NCI-H774 (cell line): ENCODE measurements at places on chromosomes 3 and 15.

- no peak for DNase-seq
Observed at GRCh38 chr15:99123713-99124451, 19.0 kb downstream of the SYNM start.

GRCh38 chr3:23079976-23080375 lies 123.2 kb upstream of the UBE2E2 start:
- DNase-seq: no peak

DNA sequence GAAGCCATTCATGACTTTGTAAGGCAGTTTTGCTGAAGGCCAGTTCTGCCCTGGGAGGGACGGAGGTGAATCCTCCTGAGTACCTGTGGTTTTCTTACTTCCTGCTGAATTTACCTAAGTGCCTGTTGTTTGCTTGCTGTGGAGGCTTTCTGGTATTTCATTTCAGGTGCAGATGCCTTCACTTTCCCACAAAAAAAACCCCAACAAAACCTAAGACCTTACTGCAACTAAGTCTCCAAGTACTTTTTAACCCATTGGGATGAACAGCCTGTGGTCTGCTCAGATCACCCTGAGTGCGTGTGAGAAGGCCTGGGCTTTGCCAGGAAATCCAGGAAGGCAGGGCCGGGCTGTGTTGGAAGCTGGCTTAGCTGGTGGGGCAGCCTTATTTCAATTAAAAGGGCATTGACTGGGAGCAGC lies 65.3 kb downstream of the IGF1R start:
- DNase-seq: no peak

DNA sequence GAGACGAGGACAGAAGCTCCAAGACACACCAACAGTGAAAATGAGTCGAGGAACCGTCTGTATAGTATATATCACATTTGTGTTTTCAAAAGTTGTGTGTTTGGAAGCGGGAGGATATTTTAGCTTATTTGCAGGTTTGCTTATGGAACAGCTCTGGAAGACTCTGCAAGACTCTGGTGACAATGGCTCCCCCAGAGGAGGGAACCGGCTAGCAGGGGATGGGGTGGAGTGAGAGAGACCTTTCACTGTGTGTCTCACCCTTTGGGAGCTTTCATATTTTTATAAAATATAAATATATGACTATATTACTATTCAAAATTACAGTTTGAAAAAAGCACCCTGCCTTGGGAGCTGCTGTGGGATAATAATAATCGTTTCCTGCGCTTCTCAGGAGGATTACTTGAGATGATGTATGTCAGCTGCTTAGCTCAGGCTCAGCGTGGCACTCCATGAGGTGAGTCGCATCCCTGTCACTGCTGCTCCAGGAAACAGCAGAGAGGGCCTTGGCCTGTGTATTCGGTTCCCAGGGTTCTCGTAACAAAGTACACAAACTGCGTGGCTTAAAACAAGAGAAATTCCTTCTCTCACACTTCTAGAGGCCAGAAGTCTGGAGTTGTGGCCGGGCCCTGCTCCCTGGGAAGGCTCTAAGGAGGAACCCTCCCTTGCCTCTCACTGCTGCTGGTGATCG lies 183.9 kb downstream of the FAM43A start:
- DNase-seq: no peak

GRCh38 chr3:130929804-130930203 lies 35.9 kb downstream of the ATP2C1 start:
- DNase-seq: no peak

DNA sequence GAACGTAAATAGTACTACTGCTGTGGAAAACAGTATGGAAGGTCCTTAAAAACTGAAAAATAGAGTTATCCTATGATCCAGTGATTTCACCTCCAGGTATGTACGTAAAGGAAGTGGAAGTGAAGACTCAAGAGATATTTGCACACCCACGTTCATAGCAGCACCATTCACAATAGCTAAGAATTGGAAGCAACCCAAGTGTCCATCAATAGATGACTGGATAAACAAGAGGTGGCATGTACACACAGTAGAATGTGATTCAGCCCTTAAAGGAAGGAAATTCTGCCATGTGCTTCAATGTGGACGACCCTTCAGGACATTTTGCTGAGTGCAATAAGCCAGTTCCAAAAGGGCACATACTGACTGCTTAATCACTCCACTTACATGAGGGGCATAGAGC lies 188.3 kb downstream of the APBA2 start:
- no peak for DNase-seq

GRCh38 chr3:53941184-53941583 lies 49.5 kb upstream of the SELENOK start:
- DNase-seq: no peak

GRCh38 chr3:197807969-197808587 lies 17.0 kb downstream of the LRCH3 start:
- DNase-seq: no peak

DNA sequence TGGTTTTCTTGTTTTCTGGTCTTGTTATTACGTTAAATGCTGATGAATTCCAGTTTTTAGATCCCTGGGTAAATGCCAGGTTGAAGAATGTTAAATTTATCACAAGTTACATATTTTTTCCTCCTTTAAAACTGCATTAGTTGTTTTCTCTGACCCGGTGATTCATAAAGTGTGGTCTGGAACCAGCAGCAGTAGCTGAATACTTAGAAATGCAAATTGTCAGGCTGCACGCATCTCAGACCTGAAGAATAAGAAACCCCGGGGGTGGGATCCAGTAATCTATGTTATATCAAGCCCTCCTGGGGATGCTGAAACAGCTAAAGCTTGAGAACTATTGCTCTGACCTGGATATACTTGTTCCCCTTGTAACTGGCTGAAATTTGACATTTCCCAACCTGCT lies 69.1 kb downstream of the PEX5L start:
- DNase-seq: no peak

GRCh38 chr3:168862466-168862865 lies 766.7 kb upstream of the GOLIM4 start:
- DNase-seq: no peak

DNA sequence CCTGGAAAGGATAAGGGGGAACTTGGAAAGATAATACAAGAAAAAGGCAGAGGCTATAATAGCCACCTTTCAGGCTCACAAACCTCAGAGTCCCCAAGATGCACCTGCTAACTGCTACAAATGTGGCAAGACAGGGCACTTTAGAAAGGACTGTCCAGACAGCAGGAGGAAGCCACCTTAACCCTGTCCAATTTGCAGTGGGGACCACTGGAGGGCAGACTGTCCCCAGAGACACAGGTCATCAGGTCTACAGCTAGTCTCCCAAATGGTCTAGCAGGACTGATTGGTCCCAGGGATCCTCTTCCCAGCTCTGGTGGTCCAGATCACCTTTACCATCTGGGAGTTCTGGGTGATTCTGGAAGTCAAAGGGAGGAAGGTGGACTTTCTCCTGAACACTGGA lies 882.5 kb upstream of the GBE1 start:
- DNase-seq: no peak

GRCh38 chr3:149621218-149622005 lies 36.4 kb downstream of the WWTR1 start:
- no peak for DNase-seq

- no peak for DNase-seq
Observed at GRCh38 chr15:81002009-81002330, 1.2 kb downstream of the TLNRD1 start.

GRCh38 chr3:43073836-43074220 lies 32.1 kb downstream of the POMGNT2 start:
- no peak for DNase-seq

- no peak for DNase-seq
Observed at GRCh38 chr3:130772129-130772528, 25.5 kb upstream of the PIK3R4 start.

- no peak for DNase-seq
Observed at GRCh38 chr3:133426721-133427120, 26.9 kb downstream of the BFSP2 start.

DNA sequence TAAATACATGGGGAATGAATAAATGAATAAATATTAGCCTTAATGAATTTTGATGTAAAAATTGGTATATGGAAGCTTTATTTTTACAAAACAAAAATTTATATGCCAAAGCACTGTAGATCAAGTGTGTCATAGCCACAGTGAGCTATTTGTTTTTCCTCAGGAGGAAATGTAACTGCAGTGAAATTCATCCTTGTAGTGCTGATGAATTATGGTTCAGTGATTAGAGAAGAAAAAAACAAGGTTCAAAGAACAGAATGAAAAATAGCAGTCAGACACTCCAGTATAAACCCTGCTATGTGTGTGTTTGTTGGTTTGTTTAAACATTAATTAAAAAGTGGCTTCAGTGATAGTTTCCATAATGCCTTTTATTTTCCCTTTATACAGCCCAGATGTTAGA lies 228.0 kb upstream of the GPR149 start:
- no peak for DNase-seq

GRCh38 chr3:159823780-159824179 lies 164.9 kb upstream of the IL12A start:
- DNase-seq: no peak

DNA sequence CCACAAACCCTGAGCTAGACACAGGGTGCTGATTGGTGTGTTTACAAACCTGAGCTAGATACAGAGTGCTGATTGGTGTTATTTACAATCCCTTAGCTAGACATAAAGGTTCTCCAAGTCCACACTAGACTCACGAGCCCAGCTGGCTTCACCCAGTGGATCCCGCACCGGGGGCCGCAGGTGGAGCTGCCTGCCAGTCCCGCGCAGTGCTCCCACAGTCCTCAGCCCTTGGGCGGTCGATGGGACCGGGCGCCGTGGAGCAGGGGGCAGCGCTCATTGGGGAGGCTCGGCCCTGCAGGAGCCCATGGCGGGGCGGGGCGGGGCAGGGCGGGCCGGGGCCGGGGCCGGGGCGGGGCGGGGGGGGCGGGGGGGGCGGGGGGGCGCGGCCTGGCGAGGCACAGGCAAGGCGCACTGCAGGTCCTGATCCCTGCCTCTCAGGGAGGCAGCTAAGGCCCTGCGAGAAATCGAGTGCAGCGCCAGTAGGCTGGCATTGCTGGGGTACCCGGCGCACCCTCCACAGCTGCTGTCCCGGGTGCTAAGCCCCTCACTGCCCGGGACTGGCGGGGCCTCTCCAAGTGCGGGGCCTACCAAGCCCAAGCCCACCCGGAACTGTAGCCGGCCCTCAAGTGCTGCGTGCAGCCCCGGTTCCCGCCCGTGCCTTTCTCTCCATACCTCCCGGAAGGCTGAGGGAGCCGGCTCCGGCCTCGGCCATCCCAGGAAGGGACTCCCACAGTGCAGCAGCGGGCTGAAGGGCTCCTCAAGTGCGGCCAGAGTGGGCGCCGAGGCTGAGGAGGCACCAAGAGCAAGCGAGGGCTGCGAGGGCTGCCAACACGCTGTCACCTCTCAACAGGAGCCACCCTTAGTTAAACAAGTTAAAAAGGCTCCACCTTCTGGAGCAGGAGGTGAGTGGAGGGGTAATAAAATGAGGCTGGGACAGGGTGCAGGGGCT lies 9.8 kb upstream of the TMEM40 start:
- DNase-seq: no peak

DNA sequence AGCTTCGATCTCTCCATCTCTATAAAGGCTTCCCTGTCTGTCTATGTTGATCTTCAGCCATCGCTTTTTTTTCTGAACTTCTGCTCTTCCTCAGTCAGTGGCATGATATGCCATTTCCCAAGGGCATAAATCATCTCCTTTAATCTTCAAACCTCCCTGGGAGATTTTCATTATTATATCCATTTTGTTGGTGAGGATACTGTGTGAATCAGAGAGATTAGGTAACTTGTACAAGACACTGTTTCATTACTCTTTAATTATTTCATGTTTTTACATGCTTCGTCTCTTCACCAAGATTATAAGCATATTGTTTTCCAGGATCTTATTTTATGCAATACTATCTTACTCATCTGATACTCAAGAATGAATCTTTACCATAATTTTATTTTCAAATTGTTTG lies 124.8 kb upstream of the ATP11B start:
- no peak for DNase-seq

DNA sequence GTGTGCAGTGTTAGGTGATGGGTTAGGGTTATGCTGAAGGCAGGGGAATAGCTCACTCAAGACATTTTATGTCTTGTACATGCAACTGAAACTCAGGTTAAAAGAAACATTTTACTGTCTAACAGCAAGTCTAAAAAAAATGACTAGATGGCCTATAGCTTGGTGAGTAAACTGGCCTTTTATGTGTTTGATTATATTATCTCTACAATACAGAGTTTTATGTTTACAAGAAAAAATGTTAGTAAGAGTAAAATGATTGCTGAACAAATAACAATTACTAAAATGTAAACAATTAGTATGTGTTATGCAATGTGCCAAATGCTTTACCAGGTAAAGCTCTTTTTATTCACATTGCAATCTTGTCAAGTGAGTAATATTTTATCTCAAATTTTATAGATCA lies 1039.6 kb downstream of the ROBO2 start:
- DNase-seq: no peak

- DNase-seq: no peak
Observed at GRCh38 chr15:77596821-77597803, 35.6 kb downstream of the LINGO1 start.

GRCh38 chr15:36529296-36530011 lies 50.0 kb upstream of the CDIN1 start:
- DNase-seq: no peak

DNA sequence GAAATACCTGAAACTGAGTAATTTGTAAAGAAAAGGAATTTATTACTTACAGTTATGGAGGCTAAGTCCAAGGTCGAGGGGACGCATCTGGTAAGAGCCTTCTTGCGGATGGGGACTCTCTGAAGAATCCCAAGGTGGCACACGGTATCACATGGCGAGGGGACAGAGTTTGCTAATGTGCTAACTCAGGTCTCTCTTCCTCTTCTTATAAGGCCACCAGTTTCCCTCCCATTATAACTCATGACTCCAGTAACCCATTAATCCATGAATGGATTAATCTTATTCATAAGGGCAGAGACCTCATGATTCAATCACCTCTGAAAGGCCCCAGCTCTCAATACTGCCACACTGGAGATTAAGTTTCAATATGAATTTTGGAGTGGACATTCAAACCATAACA lies 15.7 kb downstream of the ZBED2 start:
- no peak for DNase-seq
